NCI-H1436 (cell line): ENCODE measurements at places on chromosomes 7 and 10.

DNA sequence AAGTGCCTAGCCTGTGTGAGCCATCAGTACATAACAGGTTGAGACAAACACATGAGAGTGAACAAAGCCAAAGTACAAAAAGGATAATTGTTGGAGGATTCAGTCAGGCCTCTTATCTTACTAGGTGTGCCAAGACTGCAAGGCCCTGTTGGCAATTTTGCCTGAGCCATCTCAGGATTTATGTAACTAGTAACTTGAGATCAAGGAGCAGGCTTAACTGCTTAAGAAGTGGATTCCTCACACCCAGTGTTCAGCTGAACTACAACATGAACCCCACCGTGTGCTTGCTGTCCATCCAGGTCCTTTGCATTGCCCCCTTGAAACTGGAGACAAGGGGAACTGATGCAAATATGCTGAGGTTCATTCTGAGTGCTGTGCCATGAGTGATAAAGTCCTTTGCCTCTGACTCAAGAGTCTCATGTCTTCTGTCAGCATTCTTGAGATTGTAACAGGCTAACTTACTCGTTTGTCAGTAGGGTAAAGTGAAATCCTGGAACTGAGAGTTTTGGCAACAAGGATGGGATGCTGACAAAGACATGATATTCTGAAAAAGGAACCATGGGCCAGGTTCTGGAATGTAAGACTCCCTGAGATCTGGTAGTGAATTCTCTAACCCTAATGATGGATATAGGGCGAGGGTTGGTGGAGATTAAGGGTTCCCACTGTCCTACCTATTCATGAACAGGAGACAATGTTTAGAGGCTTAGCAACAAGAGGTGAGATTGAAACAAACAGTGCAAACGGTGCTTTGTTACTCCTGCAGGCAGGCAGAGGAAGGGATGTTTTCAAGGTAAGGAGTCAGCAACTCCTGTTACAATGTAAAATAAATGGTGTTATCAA, 44.1 kb upstream of the GATAD1 start:
- DNase-seq, result peak; percentile 3

DNA sequence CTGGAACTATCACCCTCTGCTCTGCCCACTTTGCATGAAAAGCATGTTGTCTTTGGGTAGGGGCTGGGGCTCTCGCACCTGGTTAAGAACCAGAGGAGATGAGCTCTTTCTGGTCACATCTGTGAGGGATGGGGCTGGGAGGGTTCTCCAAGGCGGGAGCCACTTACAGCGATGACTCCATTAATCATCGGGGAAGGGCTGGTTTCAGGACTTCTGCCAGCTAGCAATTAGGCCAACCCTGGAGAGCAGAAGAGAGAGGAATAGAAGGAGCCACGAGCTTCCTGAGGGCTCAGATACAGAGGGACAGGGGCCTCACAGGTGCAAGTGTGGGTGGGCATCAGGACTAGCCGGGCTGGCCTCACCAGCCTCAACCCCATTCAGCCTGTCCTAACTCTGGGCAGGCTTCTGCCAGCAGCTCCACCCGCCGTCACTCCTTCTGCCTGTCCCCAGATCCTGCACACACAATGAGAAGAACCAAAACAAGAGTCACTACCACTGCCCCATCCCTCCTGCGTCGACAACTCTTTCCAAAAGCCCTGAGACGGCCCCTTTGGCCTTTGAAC, 8.4 kb downstream of the AQP1 start:
- DNase-seq, result no peak

DNA sequence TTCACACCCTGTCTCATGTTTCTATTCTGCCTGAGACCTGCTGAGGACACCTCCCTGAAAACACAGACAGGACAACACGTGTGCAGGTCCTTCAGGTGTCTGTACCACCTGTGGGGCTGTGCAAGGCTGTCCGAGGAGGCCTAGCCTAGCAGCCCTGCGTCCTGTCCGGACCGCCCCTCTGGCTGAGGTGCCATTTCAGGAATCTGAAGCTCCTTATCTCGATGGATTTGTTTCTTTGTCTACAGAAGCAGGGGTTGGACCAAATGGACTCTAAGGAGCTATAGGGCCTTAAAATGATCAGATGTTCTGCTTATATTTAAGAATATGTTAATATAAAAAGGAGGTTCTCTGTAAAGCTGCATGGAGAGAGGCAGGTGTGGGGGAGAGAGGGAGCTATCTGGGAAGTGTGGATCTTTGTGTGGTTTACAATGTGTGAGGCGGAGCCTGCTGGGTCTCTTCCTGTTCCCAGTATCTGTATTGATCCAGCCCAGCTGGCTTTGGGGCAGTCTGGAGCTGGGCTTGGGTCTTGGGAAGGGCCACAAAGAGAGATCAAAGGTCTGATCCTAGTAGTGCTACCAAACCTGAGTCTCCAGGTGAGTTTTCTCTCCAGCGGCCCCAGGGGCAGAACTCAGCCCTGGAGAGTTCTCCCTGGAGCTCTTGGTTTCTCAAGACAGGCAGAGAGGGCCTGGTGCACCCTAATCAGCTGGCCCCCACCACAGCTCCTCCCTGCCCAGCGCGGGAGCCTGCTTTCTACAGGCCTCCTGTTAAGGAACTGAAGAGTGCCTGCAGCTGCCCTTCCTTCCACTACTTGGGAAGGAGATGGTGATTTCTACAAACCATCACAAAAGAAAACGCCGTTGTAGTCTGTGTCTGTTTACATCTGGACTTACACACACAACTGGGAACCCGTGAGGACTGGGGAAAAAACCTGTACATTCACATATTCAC, 3.4 kb upstream of the MNX1 start:
- DNase-seq, result no peak

- DNase-seq, result no peak
Observed at GRCh38 chr10:26557641-26558014, 119.5 kb downstream of the APBB1IP start.

- no peak for DNase-seq
Observed at GRCh38 chr10:90314718-90315117, 543.1 kb downstream of the HTR7 start.

DNA sequence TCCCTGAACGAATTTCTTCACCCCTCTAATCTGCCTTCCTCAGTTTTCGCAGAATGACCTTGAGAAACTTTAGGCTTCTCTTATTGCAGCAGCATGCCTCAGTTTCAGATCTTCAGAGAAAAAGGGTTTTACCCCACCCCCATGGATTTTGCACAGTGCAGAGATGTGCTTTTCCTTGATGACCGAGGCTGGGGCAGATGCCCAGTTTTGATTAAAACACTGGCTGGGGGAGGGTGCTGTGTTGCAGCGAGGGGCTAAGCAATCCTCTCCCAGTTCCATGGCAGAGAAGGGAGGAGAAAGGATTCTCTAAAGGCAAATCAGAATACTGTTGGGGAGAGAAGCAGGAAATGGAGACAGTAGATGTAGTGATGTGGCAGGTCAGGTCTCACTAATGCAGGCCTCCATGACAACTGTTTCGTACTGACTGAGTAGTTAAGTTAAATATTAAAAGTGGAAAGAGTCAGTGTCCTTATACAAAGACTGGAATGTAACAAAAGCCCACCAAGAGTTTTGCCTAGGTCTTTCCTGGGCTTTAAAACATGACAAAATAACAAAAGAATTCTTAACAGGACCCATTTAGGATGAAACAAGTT, 50.8 kb upstream of the PDZD8 start:
- no peak for DNase-seq

GRCh38 chr7:46047581-46047980, 126.5 kb upstream of the IGFBP3 start:
- DNase-seq, result no peak

GRCh38 chr10:130493446-130494145, 357.4 kb downstream of the GLRX3 start:
- no peak for DNase-seq

DNA sequence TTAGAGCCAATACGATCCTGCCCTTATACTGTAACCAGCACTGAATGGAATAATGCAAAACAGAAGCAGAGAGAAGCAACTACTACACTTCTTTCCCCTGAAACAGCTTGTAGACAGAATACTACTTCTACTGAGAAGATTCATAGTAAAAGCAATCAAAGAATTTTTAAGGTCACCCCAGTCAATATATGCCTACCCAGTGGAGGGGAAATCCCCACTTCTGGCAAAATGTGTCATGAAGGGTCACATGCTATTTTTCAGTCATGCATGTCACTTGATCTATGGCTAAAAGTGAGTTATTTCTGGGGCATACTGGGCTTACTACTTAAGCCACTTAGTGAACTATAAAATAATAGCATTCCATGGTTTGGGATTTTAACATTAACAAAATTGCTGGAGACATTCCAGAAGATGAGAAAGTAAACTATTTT, 25.6 kb downstream of the IRF5 start:
- DNase-seq, result no peak

DNA sequence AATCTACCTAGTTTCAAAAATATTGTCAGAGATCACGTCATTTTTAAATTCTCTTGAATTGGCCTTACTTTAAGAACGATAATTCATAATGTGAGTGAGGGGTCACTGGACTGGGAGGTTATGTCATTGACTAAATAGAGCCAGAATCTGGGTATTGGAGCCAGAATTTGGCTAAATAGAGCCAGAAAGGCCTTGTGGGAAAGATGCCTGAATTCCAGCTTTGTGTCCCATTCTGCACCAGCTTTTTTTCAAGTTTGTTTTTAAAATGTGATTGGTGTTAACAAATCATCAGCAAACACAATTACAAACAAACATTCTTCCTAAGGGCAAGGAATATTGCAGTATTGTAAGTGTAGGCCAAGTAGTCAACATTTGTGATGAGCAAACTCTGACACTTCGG, 233.2 kb upstream of the PRKCQ start:
- DNase-seq, result no peak

DNA sequence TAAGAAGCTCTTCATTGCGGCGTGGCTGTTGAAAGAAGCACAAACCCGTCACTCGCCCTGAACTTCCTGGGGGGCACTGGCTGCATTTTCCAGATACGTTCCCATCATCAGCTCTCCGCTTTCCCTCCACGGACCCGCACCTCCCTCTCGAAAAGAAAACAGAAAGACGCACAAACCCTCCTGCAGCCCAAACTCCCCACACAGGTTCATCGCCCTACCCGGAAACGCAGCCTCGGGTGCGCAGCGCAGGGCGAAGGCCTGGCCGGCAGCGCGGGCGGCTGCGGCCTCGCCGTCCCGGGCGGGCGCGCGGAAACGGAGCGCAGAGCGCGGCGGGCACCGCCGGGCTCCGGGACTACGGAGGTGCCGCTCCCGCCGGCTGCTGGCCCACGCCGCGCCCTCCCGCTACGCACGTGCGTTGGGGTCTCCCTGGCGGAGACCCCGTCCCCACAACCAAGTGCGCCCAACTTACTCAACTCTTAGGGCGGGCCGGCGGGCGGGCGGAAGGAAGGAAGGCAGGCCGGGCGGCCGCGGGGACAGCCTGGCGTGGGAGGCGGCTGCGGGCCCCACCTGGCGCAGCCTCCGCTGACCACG, 822 bp downstream of the ZNF800 start:
- no peak for DNase-seq

- DNase-seq, result no peak
Observed at GRCh38 chr7:158018971-158019645, 568.5 kb downstream of the PTPRN2 start.

DNA sequence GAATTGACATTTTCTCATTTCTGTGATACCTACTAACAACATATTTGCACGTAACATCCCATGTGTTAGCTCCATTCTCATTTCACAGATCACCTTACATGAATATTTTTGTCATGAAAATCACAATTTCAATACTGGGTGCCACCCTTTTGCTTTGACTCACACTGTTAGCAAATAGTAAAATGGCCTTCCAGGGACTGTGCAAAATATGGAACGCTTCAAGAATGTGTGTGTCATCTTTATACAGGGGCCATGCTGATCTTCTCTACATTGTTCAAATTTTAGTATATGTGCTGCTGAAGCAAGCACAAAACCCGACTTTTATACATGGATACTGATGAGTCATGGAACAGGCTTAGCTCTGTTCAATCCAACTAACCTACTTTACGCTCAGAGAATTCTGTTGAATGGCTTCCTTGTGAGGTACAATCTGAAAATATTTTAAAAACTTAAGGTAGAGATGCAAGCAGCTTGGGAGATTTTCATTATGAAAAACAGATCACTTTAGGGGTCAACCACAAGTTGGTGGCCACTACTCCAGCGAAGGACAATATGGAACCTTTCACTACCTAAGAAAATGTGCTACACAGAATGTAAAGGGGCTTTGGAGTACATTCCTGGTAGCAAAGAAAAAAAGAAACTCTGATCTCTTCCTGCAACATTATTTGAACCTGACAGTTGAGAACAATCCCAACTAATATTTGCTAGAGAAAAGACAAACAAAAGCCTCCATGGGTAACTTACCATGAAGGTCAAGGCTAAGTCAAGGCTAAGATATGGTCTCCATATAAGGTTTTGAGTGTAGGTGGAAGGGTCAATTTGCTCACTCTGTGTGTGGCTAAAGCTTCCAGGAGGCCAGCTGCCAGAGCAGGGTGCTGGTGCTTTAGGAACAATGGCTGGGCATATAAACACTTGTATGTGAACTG, 11.9 kb downstream of the ANKRD26 start:
- DNase-seq, result no peak

- DNase-seq, result no peak
Observed at GRCh38 chr10:130191380-130191779, 55.2 kb downstream of the GLRX3 start.

DNA sequence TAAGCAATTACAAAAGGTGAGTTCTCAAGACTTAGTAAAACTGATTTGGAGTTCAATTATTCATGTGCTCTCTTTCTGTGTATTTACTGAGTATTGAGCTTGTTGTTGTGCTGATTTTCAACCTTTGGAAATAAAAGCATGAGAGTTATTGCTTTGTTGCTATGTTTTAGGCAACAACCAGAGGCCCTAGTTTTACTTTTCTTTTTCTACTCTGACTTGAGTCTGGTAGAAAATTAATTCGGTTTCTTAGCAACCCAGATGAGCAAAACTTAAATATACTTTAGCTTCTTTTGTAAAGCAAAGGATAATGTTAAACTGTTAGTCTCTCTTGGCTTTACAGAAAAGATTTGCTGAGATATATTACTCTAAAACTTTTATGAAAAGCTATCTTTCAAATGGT, 66.4 kb upstream of the SCIN start:
- DNase-seq, result no peak

DNA sequence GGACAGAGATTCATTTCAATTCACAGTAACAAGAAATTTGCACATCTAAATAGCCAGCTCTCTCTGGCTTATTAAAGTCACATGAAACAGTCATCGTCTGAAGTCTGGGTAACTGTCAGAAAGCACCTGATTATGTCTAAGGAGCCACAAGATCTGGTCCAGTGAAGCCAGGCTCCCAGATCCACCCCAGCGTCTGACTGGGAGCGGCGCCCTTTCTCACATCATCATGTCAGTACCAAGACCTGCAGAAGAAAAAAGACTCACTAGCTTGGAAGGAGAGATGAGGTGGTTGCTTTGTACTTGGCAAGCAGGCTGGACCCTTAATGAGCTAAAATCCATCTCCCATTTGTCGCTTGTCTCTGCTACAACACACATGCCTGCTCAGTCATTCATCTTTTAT, 58.4 kb downstream of the VOPP1 start:
- DNase-seq, result no peak

- no peak for DNase-seq
Observed at GRCh38 chr10:114607358-114607998, 50.6 kb downstream of the ABLIM1 start.

- DNase-seq, result no peak
Observed at GRCh38 chr10:120177330-120177729, 279.7 kb upstream of the PLPP4 start.

- DNase-seq, result no peak
Observed at GRCh38 chr10:96585736-96586418, 935 bp downstream of the TM9SF3 start.
